Psoas muscle (tissue), 8 donors: ENCODE measurements at places on chromosomes 7 and 10. TPM values are rescaled to one million over a fixed set of nuclear protein-coding genes. Genes with fewer than 3 reads are reported as not detected.
A peak's percentile ranks its signal among the peaks of the same experiment; 100 is the strongest.

Gene CASP2
- 2.0 TPM for polyA plus RNA-seq

Gene PPP1R17
- polyA plus RNA-seq = not detected

Gene SYNPO2L
- 8.8 TPM for polyA plus RNA-seq

DNA sequence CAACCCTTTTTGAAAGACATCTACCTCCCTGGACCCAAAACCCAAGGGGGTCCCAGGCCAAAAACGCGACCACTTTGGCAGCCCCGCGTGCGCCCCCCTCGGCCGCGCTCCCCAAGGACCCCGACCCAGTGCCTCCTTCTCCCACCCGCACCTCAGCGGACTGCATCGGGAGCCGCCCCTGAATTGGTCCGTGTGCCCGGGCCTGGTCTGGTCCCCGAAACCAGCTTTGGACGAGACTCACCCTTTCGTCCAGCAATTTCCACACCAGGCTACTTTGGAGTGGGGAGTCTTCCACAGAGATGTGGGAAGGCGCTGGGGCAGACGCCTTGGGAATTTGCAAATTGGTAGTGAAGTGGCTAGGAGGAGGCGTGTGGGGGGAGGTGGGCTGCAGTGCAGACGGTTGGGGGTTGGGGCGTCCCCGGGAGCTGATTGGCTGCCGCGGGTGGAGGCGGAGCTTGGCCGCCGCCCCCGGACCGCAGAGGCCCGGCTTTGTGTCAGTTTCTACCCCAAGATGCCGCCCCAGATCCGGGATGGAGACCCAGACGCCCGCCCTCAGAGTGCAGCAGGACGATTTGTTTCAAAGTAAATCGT lies 16.9 kb downstream of the TCAF1 start:
- no peaks in the 10 kb centered on the region for H3K27me3 ChIP-seq
- H3K27ac ChIP-seq = no peak overlapping the region
- H3K4me3 ChIP-seq = peak overlapping the region; percentile 56

- H3K4me1 ChIP-seq = peaks cover 66% of the 10 kb centered on the region
- peak overlapping the region; percentile 25 for H3K27ac ChIP-seq
- H3K4me3 ChIP-seq = no peak overlapping the region
- DNase-seq = peak; percentile 33
Measured at GRCh38 chr10:49284356-49284755, 14.6 kb upstream of the C10orf71 start.

- H3K4me3 ChIP-seq = no peak overlapping the region
- H3K27ac ChIP-seq = no peak overlapping the region
- peaks cover 49% of the 10 kb centered on the region for H3K4me1 ChIP-seq
- DNase-seq = no peak
Measured at GRCh38 chr7:137985897-137986251, 16.0 kb downstream of the CREB3L2 start.

DNA sequence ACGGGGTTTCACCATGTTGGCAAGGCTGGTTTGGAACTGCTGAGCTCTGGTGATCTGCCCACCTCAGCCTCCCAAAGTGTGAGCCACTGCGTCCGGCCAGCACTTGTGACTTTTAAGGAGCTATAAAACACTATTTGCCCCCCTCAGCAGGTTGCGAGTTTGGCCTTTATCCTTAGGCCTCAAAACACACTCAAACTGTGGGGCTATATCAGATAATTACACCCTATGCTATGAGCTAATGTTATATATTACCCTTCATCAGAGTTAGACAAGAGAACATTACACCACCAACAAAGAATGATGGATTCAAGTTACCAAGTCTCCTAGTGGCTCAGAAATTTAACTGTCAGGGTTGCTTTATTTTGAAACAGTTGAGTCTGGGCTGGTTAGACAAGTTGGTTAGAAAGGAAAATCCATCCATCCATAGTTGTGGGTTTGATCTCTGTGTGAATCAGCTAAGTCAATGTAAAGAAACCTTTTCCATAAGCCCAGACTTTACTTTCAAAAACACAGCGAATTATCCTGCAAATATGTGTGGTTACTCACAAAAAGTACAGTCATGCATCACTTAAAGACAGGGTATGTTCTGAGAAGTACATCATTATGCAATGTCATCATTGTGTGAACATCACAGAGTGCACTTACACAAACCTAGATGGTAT lies 115.8 kb downstream of the SEMA3D start:
- no peak overlapping the region for H3K4me3 ChIP-seq
- H3K27ac ChIP-seq = no peak overlapping the region
- DNase-seq = no peak

- H3K4me1 ChIP-seq = no peaks in the 10 kb centered on the region
- no peaks in the 10 kb centered on the region for H3K27me3 ChIP-seq
- no peak overlapping the region for H3K4me3 ChIP-seq
- H3K36me3 ChIP-seq = no peaks in the 10 kb centered on the region
Measured at GRCh38 chr10:76255241-76255640, 823.8 kb downstream of the LRMDA start.

DNA sequence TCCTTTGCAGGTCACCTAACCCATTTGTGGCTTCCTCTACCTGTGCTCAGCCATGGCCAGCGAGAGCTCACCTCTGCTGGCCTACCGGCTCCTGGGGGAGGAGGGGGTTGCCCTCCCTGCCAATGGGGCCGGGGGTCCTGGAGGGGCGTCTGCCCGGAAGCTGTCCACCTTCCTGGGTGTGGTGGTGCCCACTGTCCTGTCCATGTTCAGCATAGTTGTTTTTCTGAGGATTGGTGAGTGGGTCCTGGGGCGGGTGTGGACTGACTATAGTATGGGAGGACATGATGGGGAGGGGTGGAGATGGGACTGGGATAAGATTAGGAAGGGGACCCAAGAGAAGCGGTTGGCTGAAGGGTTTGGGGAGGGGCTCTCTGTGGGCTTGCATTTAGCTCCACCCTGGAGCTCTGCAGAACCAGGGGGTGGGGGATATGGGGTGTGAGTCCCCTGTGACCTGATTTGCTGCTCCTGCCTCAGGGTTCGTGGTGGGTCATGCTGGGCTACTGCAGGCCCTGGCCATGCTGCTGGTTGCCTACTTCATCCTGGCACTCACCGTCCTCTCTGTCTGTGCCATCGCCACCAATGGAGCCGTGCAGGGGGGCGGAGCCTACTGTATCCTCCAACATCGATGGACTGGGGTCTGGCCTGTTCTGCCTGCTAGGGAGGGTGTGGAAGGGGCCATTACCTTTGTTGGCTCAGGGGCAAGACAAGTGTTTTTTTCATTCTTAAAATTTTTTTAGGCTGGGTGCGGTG lies 1.8 kb downstream of the SLC12A9 start:
- DNase-seq = no peak
- no peak overlapping the region for H3K27ac ChIP-seq
- H3K36me3 ChIP-seq = no peaks in the 10 kb centered on the region
- H3K27me3 ChIP-seq = no peaks in the 10 kb centered on the region
- peaks cover 8% of the 10 kb centered on the region for H3K4me1 ChIP-seq
